ENCODE measurements at places on chromosomes 12 and 14.
A peak's percentile ranks its signal among the peaks of the same experiment; 100 is the strongest.

- peak; percentile 16 for DNase-seq
Measured at GRCh38 chr14:63454863-63455622, 88.1 kb downstream of the PPP2R5E start.

DNA sequence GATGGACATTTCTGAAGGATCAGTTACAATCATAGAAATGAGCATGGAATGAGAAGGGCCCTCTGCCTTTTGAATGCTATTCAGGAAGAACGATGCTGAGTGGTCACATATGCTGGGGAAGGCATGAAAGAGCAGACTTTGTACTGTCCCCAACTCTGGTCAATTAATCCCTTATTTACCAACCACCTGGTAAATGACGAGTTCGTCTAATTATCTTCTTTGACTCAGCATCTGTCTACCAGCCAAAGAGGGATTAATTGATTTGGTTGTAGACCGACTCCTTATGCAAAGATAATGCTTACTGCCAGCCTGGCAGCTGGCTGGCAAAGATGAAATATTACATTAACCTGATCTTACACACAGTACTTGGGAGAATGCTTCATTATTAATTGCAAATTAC, 152.2 kb downstream of the CHST11 start:
- no peak for DNase-seq

- DNase-seq, result no peak
Measured at GRCh38 chr12:11773889-11774677, 124.6 kb downstream of the ETV6 start.

- DNase-seq, result peak; percentile 10
Measured at GRCh38 chr12:75666126-75666938, 154.9 kb upstream of the KRR1 start.

DNA sequence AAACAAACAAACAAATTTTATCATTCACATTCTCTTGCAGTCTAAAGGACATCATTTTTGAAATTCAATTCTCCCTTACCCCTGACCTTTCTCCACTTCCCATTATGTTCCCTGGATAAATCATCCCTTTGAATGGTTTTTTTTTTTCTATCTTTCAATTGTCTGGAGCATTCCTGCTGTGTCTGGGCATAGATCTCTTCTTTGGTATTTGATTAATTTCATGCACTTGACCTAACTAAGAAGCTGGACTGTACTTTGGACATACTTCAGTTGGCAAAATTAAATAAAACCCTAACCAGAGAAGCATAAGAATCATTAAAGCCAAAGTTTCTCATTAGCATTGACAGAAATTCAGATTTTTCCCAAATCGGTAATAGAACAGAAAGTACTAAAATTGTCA, 163.6 kb upstream of the BMP4 start:
- DNase-seq, result no peak
